Aorta (tissue), 5 donors: ENCODE measurements at places on chromosomes 11 and 22. TPM values are rescaled to one million over a fixed set of nuclear protein-coding genes. Genes with fewer than 3 reads are reported as not detected.

DNA sequence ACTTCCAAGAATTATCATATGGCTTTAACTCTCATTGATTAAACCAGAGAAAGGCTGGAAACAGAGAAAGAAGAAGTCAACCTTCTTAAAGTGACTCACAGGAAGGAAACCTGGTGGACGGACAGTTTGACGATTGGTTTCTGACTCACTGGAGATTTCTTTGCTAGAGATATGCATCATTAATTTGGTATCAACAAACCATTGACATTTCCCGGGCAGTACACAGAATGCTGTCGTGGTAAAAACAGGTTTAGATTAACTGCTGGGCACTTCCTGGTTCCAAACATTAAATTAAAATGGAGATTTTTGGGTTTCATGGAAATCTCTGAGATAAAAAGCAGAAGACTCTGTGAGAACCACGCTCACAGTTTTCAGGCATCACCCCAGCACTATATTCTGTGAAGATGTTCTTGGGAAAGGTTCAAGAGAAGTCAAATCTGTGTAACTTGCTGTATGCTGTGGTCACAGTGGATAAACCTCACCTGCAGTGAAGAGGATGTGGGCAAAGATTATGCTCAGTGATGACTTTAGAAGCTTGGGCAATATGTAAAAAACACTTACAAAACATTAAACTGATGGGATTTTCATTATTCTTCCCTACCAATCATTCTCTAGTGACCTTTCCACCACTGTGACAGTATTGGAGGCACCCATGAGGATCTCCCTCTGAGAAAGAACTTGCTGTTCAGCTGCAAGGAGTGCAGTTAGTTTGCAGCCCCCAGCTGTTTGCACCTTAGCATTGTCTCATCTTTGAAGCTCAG is 61.1 kb upstream of the CD44 start:
- DNase-seq = no peak

The GNG3 gene
- not detected for total RNA-seq

DNA sequence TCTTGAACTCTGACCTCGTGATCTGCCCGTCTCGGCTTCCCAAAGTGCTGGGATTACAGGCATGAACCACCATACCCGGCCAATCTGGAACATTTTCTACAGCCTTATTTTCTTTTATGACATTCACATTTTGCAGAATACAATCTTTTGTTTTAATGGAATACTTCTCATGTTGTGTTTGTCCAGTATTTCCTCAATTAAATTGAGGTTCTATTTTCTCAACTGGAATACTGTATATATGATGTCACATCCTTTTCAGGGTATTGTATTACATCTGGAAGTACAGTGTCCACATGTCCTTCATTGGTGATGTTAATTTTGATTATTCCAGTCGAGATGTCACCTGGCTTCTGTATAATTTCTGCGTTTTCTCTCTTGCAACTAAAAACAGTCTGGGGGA is 90.8 kb upstream of the HORMAD2 start:
- DNase-seq = no peak

DNA sequence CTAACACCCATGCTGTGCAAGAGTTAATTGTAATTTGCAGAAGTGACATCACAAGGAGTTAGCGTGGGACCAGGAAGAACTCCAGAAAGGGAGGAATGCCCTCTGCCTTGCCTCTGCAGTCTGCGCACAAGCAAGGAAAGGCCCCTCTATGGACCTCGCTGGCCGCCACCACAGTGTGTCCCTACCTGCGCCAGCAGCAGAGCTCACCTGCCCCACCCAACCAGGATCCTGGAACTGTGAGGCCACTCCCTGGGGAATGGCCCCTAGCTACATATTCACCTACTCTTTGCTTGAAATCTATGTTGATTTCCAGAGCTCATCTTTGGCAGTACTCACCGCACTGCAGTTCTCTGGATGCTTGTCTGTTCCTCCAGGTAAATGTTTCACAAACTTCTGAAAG is 72.0 kb upstream of the MTNR1B start:
- DNase-seq = no peak

The RIMBP3B gene
- total RNA-seq = 0.66 TPM

DNA sequence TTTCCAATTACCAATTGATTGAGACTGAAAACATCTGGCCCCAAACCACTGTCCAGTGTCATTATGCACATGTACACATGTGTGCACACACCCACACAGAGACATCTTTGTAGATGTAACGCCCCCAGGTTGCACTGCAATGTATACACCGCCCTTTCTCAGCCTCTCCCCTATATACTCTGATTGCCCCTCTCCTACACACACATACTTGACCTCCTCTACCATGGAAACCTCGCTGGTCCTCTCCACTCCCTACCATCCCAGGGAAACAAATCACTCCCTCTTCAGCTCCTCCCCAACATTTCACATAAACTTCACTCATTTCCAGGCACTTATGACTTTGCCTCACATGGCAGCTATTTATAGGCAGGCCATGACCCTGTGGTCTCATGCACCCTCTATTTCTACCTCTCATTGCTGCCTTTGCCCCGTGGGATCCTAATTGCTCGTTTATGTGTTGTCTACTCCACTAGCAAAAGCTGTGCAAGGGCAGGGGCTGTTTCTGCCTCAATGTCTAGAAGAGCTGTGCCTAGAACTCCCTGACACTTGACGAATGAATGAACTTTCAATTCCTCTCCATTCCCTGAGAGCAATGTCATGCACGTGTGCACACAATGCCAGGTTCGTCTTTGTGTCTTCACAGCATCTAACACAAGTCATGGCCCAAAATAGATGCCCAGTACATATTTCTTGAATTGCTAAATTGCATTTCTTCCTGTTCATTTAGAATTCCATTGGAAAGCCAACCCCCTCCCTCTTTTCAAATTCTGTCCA is 10.0 kb upstream of the TMA7B start:
- no peak for DNase-seq

GRCh38 chr22:25120093-25120561 is 79.5 kb upstream of the CRYBB3 start:
- no peak for DNase-seq

DNA sequence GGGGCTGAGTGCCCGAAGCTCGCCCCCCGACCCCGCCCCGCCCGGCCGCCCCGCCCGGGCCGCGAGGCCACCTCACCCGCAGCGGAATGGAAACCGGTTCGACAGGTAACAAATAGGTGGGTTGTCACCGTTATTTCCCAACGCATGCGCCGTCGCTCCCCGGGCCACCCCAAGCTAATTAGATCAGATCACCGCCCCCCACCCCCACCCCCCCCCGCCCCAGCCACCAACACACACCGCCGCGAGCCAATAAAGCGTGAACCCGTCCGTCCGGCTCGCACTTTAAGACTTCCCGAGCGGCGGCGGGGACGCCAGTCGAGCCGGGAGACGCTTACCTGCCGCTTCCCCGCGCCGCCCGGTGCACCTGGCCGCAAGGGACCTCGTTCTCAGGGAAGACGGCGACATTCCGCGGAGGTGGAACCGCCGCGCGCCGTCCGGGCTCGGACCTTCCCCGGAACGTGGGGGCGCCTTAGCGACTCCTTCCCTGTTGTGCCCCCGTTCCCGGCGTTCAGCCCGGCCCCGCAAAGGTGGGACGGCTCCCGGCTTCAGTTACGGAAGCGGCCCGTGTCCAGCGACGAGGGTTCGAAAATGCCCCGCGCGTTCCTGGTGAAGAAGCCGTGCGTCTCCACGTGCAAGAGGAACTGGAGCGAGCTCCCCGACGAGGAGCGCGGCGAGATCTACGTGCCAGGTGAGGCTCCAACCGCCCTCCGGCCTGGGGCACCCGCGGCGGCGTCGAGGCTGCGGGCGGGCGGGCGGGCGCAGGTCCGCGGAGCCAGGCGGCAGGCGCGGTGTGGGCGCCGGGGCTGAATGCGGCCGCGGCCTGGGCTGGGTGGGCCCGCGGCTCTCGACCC is at the start of gene OVOL1:
Gene OVOL1 (plus strand): TSS at position 278 of the 851 bp plus-strand sequence. CDS start 311 bp downstream, at position 589.
- no peak for DNase-seq

DNA sequence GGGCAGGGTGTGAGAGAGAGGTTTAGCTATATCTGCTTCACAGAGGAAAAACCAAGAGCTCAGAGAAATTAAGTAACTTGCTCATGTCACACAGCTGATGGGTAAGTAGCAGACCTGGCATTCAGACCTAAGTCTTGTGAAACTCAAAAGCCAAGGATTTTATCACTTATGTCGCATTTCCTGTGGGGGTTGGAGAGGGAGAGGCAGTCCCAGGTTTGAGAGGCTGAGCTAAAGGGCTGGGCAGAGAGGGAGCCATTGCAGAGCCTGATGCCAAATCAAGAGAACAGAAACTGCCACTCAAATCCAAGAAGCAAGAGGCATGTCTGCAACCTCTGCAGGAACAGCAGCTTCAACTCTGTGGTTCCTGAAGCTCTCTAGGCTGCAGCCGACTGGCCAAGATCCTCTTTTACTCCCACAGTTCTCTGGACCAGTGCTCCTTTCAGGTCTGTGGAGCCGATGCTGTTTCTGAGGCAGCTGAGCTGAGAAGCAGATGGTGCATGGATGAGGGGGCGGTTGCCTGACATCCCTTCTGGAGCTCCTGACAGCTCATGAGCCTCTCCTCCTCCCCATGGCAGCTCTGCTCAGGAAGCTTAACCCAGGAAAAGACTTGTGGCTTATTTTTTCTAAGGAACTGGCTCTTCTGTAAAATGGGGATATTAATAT is 47.6 kb upstream of the NAV2 start:
- no peak for DNase-seq

The OR51I1 gene
- total RNA-seq = 0.49 TPM

- DNase-seq = peak; percentile 31
Measured at GRCh38 chr11:68973219-68973618, 7.6 kb downstream of the MRGPRD start.

DNA sequence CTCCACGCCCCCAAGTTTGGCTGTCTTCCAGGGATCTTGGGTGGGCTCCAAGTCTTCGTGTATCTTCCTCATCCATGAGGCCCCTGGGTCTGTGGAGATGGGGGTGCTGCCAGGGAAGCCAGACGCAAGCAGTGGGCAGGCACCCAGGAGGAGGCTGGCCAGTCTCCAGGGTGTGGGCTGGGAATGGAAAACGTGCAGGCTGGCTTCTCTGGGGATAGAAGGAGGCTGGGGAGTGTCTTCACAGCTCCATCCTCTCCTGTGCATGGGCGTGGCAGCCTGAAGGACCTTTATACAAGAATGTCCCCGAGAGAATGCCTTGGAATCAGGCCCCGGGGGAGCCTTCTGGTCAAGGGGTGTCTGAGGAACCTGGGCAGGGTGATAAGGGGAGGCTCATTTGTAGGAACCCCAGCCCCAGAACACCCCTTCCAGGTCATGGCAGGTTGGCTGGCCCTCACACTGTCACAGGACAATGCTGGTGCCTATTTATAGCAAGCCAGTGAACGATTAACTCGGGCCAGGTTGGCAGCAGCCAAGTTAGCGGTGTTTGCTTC is 14.0 kb downstream of the SGSM1 start:
- DNase-seq = peak; percentile 81

The BARX2 gene
- not detected for total RNA-seq

DNA sequence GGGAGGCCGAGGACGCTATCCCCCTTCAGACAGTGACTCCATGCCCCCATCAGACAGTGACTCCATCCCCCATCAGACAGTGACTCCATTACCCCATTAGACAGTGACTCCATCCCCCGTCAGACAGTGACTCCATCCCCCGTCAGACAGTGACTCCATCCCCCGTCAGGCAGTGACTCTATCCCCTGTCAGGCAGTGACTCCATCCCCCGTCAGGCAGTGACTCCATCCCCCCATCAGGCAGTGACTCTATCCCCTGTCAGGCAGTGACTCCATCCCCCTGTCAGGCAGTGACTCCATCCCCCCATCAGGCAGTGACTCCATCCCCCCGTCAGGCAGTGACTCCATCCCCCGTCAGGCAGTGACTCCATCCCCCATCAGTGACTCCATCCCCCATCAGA is 9.1 kb upstream of the TTLL8 start:
- no peak for DNase-seq

DNA sequence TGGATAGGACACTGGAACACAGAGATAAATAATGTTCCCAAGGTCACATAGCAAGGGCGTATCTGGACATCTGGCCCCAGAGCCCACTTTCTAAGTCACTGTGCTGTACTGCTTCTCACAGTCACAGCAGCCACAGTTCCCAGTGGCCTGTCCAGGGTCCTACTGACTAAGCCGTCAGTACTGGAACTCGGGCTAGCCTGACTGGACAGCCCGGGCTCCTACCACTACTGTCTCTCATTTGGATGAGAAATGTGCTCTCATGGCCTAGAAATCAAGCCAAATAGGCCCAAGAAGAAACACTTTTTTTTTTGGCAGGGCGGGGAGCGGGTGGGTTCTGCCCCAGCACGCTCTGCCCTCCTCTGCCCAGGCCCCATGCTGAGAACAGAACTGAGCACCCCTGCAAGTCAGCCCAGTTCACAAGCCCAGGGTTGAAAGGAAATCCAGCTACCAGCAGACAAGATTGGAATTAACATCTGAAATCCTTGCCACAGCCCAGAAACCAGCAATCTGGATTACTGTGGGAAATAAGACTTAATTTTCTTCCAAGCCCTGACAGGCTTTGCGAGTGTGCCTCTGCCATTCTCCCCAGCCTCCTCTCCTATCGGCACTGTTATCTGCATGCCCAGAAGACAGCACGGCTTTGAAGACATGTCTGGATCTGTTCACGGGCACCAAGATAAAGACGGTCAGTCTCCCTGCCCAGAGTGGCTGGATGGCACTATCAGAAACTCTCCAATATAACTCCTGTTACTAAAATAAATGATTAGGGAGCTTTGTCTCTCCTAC is 182.9 kb upstream of the NCAM1 start:
- no peak for DNase-seq

DNA sequence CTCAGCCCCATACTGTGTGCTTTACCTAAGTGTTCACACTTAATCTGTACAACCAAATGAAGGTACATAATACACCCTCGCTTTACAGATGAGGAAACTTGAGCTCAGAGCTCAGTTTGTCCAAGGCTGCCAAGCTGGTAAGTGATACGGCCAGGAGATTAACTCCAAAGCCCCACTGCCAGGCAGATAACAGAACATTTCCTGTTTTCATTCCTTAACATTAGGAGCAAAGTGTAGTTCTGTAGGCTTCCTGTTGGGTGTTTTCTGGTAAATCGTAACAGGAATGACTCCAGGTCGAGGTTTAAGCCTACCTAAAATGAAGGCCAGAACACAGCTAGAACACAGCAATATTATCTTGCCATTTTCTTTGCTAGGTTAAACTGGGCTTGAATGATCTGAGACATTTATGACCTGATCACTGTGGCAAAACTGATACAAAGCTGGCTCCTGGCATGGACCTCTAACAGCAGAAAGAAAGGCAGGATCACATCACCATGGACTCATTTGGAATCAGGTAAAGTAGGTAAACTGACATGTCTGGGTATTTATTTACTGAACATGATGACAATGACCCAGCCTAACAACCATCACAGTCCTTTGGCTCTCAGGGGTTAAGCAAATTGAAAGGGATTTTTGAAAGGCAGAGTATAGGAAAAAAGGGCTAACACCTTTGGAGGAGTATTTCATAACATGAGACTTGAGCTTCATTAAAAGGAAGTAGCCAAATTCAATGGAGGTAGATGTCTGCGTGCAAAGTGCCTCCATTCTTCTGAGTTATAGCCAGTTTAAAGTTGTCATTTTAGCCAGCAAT is 3.9 kb upstream of the NUP50 start:
- DNase-seq = no peak

- DNase-seq = no peak
Measured at GRCh38 chr11:85735876-85736460, 50.0 kb upstream of the CCDC89 start.

DNA sequence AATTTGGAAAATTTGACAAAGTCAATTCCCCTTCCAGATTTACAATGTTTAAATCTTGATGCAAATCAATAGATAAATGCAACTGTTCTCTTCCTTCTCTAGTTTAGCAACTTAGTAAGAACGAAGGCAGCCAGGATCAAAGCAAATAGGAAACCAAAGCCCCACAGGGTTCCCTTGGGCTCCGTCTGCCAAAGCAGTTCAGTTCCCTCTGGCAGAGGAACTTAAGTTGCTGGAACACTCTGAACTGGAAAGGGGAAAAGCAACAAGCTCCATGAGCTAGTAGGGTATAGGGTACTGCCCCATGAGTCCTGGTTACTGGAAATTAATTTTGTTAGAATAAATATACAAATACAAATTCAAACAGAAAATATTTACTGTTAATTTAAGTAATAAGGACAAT is 91.3 kb downstream of the RELT start:
- no peak for DNase-seq
